ENCODE measurements at places on chromosomes 7 and 10. TPM values are rescaled to one million over a fixed set of nuclear protein-coding genes. Genes with fewer than 3 reads are reported as not detected.

- H3K36me3 ChIP-seq: no peaks in the 10 kb centered on the region
- peak overlapping the region; percentile 61 for H3K4me3 ChIP-seq
- no peaks in the 10 kb centered on the region for H3K27me3 ChIP-seq
- DNase-seq: no peak
- peaks cover 11% of the 10 kb centered on the region for H3K4me1 ChIP-seq
- H3K27ac ChIP-seq: no peak overlapping the region
These were observed 439 bp downstream of the IQUB start for GRCh38 chr7:123533929-123534382.

DNA sequence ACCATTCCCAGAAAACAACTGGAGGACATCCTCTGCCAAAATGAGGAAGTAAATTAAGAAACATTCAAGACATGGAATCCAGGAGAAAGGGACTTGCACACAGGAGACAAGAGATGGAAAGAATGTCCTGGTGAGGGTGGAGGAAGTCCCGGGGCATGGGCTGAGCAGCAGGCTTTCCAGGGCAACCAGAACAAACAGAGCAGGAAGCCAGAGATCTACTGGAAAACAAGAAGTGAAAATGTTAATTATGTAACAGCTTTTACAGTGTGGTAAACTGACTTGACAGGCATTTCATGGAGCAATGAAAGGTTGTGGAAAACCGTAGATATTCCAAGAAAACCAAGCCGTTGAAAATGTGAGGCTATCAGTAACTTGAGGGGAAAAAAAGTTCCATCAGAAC, 55.2 kb upstream of the ZNF746 start:
- H3K36me3 ChIP-seq: peaks cover 25% of the 10 kb centered on the region
- H3K27ac ChIP-seq: no peak overlapping the region
- no peaks in the 10 kb centered on the region for H3K27me3 ChIP-seq
- H3K4me1 ChIP-seq: no peaks in the 10 kb centered on the region

GRCh38 chr10:49163741-49164140, 24.4 kb downstream of the TMEM273 start:
- H3K4me3 ChIP-seq: no peak overlapping the region
- H3K27me3 ChIP-seq: peaks cover 30% of the 10 kb centered on the region
- peaks cover 4% of the 10 kb centered on the region for H3K4me1 ChIP-seq
- no peaks in the 10 kb centered on the region for H3K36me3 ChIP-seq
- no peak overlapping the region for H3K27ac ChIP-seq

GRCh38 chr10:30581779-30582380, 47.7 kb downstream of the LYZL2 start:
- peaks cover 13% of the 10 kb centered on the region for H3K4me1 ChIP-seq
- no peak overlapping the region for H3K4me3 ChIP-seq
- H3K36me3 ChIP-seq: no peaks in the 10 kb centered on the region
- peak; percentile 36 for DNase-seq
- no peak overlapping the region for H3K27ac ChIP-seq

DNA sequence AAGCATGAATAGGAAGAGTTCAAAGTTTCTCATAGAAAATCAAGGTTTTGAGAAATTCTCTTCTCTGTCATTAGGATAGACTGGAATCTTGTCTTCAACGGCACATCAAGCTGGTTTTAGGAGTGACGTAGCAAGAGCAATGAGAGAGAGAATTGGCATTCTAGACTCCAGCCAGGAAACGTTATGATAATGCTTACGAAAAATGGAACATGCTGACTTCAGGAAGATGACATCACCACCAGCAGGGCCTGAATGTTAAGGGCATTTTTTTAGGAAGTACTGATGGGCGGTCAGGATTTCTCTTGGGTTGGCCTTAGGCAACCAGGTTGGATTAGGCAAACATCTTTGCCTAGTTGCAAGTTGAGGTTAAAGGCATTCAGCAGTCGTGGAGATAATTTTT, 213.2 kb upstream of the CTBP2 start:
- H3K27ac ChIP-seq: no peak overlapping the region
- H3K4me3 ChIP-seq: no peak overlapping the region
- H3K36me3 ChIP-seq: no peaks in the 10 kb centered on the region
- no peaks in the 10 kb centered on the region for H3K27me3 ChIP-seq
- H3K4me1 ChIP-seq: no peaks in the 10 kb centered on the region
- no peak for DNase-seq

- H3K27ac ChIP-seq: peak overlapping the region; percentile 49
- H3K36me3 ChIP-seq: no peaks in the 10 kb centered on the region
- no peak for DNase-seq
- H3K4me1 ChIP-seq: peaks cover 23% of the 10 kb centered on the region
These were observed 102.9 kb downstream of the CRPPA start for GRCh38 chr7:16318463-16318862.

DNA sequence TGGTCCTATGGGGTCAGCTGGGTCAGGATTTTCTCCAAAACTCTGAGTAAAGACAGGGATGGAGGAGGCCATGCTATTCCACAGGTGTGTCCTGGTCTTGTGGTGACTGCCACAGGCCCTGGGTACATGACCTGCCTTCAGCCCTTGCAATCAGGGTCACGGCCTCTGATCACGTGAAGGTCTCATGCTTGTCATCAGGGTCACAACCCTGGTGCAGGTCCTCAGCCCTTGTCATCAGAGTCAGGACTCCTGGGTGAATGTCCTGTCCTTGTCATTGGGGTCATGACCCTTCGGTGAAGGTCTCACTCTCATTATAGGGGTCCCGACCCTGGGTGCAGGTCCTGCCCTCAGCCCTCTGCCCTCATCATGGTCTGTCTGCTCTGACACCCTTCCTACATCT, 21.9 kb upstream of the TBRG4 start:
- no peak for DNase-seq
- no peak overlapping the region for H3K27ac ChIP-seq
- no peaks in the 10 kb centered on the region for H3K4me1 ChIP-seq
- H3K27me3 ChIP-seq: no peaks in the 10 kb centered on the region
- no peaks in the 10 kb centered on the region for H3K36me3 ChIP-seq

DNA sequence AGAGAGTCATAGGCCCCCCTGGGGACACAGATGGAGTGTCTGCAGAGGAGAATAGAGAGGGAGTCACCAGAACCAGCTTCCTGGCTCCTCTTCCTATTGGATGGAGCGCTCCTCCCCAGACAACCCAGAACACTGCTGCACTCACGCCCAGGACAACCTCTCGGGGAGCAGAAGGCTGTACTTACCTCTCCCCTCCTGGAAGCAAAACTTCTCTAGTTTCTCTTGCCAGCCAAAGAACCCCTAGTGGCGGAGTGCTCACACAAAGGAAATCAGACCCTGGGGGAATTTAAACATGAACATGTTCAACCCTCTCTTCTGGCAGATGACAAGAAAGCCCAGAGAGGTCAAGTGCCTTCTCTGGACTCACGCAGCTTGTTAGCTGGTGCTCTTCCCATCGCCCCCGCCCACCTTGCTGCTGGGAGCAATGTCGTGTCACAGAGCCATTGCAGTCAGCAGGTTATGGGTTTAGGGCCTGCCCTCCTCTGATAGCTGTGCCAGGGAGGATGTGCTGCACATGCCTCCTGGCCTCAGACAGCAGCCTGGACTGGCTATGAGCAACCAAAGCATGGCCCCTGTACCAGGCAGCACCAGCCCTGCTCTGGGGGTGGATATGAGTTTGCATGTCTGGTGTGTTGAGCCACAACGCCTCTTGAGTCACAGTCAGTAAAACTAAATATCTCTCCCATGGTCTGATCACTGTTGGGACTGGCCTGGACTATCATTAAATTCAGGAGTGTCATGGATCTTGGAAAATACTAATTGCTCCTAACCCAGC, 84.4 kb downstream of the SLIT1 start:
- no peaks in the 10 kb centered on the region for H3K36me3 ChIP-seq
- no peak overlapping the region for H3K27ac ChIP-seq
- H3K4me1 ChIP-seq: no peaks in the 10 kb centered on the region
- no peak overlapping the region for H3K4me3 ChIP-seq

DNA sequence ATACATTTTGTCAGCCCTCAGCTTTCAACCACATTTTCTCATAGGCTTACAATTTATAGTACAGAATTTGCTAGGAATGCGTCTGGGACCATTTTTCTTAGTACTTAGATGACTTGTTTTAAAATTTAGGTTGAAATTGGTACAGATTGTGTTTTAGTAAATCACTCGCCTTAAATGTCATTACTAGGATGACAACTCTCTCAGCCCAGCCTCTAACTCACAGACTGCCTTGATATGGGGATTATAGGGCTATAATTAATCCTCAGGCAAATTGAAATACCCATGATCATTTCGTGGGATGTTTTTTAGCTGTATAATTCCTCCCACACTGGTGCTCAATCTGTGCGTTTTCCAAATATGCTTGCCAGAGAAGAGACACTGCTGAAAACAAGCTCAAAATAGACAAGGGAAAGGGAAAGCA, 299.7 kb upstream of the AKR1E2 start:
- no peak for DNase-seq
- H3K4me1 ChIP-seq: no peaks in the 10 kb centered on the region
- no peak overlapping the region for H3K27ac ChIP-seq
- H3K36me3 ChIP-seq: no peaks in the 10 kb centered on the region

- no peaks in the 10 kb centered on the region for H3K27me3 ChIP-seq
- H3K27ac ChIP-seq: no peak overlapping the region
- DNase-seq: no peak
- no peak overlapping the region for H3K4me3 ChIP-seq
These were observed 257.7 kb downstream of the BAMBI start for GRCh38 chr10:28935061-28935460.

GRCh38 chr7:159032322-159032721, 112.3 kb downstream of the VIPR2 start:
- no peaks in the 10 kb centered on the region for H3K27me3 ChIP-seq
- no peaks in the 10 kb centered on the region for H3K36me3 ChIP-seq
- no peak for DNase-seq
- H3K27ac ChIP-seq: no peak overlapping the region
- no peaks in the 10 kb centered on the region for H3K4me1 ChIP-seq

- no peaks in the 10 kb centered on the region for H3K27me3 ChIP-seq
- DNase-seq: no peak
- no peak overlapping the region for H3K4me3 ChIP-seq
- no peaks in the 10 kb centered on the region for H3K36me3 ChIP-seq
- H3K4me1 ChIP-seq: no peaks in the 10 kb centered on the region
These were observed 202.3 kb downstream of the HERPUD2 start for GRCh38 chr7:35492451-35493175.

GRCh38 chr10:111109501-111110242, 32.8 kb downstream of the ADRA2A start:
- H3K27me3 ChIP-seq: 0 out of 2 replicates have a peak, but pooled peaks cover 5% of the 10 kb centered on the region
- no peak overlapping the region for H3K4me3 ChIP-seq
- H3K4me1 ChIP-seq: no peaks in the 10 kb centered on the region
- no peaks in the 10 kb centered on the region for H3K36me3 ChIP-seq
- no peak overlapping the region for H3K27ac ChIP-seq

GRCh38 chr10:44890696-44891563, 20.2 kb upstream of the TMEM72 start:
- no peaks in the 10 kb centered on the region for H3K4me1 ChIP-seq
- H3K27ac ChIP-seq: no peak overlapping the region
- DNase-seq: no peak
- no peaks in the 10 kb centered on the region for H3K27me3 ChIP-seq

GRCh38 chr10:112441520-112441919, 5.2 kb downstream of the ZDHHC6 start:
- no peaks in the 10 kb centered on the region for H3K27me3 ChIP-seq
- H3K36me3 ChIP-seq: peaks cover 67% of the 10 kb centered on the region
- H3K4me1 ChIP-seq: peaks cover 9% of the 10 kb centered on the region
- no peak overlapping the region for H3K27ac ChIP-seq

DNA sequence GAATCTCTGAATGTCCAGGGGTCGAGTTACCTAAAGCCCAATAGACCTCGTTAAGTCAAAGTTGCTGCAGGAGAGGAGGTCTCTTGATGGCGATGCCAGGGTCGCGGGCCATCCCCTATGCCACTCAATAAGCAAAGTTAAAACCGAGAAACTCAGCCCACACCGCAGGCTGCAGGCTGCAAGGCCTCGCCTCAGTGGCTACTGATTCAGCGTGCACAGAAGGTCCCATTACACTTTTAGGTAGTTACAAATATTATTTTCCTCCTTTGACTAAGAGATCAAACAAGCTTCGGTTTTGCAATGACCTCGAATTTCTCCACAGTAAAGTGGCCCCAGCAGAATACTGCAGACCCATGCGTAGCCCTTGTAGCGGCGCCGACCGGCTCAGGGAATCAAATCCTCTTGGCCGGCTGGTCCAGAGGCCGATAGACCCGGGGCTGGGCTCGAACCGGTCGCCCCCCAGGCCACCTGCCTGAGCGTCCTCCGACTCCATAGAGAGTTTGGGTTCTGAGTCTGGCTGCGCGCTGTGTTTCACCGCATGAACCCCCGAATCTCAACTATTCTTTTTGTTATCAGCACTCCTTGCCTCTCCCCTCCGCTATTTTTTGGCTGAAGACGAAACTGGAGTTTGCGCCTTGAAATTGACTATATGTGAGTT, 2.3 kb downstream of the C1QL3 start:
- H3K4me1 ChIP-seq: no peaks in the 10 kb centered on the region
- no peaks in the 10 kb centered on the region for H3K36me3 ChIP-seq
- H3K27ac ChIP-seq: no peak overlapping the region
- no peak overlapping the region for H3K4me3 ChIP-seq
- DNase-seq: no peak

DNA sequence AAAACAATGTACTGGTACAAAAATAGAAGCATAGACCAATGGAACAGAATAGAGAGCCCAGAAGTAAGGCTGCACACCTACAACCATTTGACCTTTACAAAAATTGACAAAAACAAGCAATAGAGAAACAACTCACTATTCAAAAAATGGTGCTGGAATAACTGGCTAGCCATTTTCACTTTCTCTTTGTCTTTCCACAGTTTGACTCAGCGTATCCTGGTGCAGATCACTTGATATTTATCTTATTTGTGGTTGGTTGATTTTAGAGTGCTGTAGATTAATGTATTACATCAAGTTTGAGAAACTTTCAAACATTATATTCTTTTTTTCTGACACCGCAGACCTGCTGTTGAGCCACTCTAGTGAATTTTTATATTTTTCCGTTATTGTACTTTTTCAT, 381.4 kb downstream of the DGKB start:
- no peak overlapping the region for H3K4me3 ChIP-seq
- H3K27me3 ChIP-seq: no peaks in the 10 kb centered on the region
- H3K4me1 ChIP-seq: no peaks in the 10 kb centered on the region
- no peak for DNase-seq
- H3K27ac ChIP-seq: no peak overlapping the region

Gene GPR26
- total RNA-seq: not detected

Gene TMEM26
- not detected for total RNA-seq

Gene TLX1
- total RNA-seq: not detected

Gene ZNF282
- 30.4 TPM for total RNA-seq

Gene INA
- total RNA-seq: not detected

Gene FIGNL1
- total RNA-seq: 28.1 TPM

Gene MACC1
- total RNA-seq: 9.8 TPM

Gene GIMAP4
- 0.49 TPM for total RNA-seq

Gene HOXA6
- 12.7 TPM for total RNA-seq

Gene TUBAL3
- total RNA-seq: 0.98 TPM

Gene CADPS2
- total RNA-seq: 7.5 TPM

Gene CRPPA
- 1.6 TPM for total RNA-seq

Gene RAMP3
- total RNA-seq: not detected

Measured in HCT116 (cell line).